ENCODE measurements at places on chromosomes 13 and 19.

- DNase-seq = no peak
These were observed 4.2 kb upstream of the IZUMO2 start for GRCh38 chr19:50167314-50167721.

DNA sequence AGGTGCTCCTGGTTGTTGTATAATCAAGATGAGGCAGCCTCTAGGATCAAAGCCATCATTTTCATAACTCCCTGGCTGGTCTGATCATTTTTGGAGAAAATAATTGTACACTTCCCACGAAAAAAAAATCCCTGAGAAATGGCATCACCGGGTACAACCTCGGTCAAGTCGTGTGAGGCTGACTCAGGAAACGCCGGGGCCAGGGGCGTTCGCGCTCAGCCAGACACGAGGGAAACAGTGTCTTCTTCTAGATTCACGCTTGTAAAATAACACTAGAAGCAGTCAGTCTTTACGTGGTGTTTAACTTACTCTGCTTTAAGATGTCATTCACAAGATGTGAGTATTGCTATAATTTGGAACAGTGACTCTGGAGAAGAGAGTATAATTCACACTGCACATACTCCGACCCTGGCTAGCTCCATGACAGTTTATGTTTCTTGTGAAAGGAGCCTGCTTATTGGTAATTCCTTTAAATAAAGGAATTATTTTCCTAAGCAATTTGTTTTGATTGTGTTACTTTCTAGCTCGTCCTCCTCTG, 109.0 kb upstream of the SOX1 start:
- DNase-seq = no peak

DNA sequence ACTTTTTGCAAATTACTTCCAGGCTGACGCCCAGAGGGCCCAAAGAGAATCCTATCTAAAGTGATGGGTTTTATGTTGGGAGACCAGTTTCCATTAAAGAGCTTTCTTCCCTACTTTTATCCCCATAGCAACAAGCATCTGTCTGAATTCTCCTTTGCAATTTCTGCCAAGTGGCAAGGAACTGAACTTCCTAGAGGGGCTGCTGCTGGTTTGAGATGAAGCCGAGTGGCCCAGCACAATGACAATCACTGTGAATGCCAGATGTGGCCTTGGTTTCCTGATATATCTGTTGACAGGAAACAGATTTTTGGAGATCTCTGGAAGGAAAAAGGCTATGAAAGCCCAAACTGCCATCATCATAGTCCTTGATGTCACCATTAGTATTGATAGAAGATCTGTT, 198.6 kb downstream of the OXGR1 start:
- DNase-seq = no peak

- no peak for DNase-seq
These were observed 15.9 kb upstream of the EPHX3 start for GRCh38 chr19:15248106-15248505.

Data from stimulated activated CD4-positive, alpha-beta T cell treated with anti-CD3 and anti-CD28 coated beads, Interleukin-2, amount 100 ng/mL, for 4 hours (primary cell).